ENCODE measurements at places on chromosomes 1 and 21.

GRCh38 chr1:177340601-177341067 lies 169.9 kb downstream of the BRINP2 start:
- DNase-seq: no peak

GRCh38 chr21:34857122-34857713 lies 188.4 kb downstream of the CLIC6 start:
- no peak for DNase-seq

DNA sequence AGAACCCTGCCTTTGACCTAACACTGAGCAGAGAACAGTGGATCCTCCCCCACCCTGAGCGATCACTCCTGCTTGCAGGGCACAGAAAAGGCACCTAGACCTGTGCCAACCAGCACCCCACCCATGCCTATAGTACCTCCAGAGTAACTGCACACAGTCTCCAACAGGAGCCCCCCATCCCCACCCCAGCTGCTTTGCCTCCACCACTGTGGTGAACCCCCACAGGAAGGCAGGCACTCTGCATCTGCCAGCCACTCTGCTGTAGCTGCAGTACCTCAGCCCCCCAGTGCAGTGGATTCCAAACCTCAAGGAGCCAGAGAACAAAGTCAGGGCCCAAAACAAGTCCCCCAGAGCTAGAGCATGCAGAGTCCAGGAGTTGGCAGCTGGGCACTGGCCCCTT lies 10.7 kb downstream of the SPATC1L start:
- no peak for DNase-seq

GRCh38 chr1:76240316-76240715 lies 165.8 kb downstream of the ST6GALNAC3 start:
- no peak for DNase-seq

DNA sequence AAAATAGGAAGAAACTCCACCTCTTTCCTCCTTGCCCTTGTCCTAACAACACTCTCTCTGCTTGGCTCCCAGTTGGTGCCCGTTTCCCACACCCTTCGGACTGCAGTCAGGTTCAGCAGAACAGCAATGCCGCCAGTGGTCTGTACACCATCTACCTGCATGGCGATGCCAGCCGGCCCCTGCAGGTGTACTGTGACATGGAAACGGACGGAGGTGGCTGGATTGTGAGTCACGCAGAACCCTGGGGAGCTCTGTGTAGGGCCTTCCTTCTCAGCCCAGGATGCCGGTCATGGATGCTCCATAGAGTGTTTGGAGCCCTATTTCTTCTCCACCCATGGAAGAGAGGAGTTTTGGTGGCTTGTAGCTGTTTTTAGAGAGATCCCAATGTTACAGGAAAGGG lies 60.9 kb downstream of the TNN start:
- no peak for DNase-seq

- DNase-seq: no peak
Observed at GRCh38 chr1:100178091-100178490, at the start of gene LRRC39. LRRC39 (minus strand) TSS chr1:100178256; CDS start chr1:100168516, 9,740 bp downstream.

DNA sequence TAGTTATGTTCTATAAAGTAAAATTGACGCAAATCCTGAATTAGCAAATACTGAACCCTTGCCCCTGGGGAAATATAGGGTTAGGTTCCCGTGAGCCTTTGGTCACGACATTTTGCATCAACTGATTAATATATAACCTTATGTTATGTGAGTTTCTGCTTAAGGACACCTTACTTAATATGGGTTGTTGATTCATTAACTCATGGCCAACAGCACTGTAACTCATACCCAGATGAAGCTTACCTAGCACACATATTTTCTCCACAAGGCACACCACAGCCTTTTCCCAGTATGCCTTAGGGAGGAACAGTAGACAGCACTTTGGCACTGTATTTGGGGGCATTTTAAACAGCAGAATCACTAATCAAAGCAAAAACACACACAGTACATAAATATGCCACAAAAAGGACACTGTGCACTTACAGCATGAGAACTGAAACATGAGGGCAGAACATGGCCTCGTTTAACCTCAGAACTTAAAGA lies 15.1 kb downstream of the INAVA start:
- DNase-seq: no peak

GRCh38 chr1:62237950-62238374 lies 43.3 kb downstream of the L1TD1 start:
- DNase-seq: no peak

GRCh38 chr1:145751491-145752037 lies 32.3 kb downstream of the CD160 start:
- DNase-seq: no peak

DNA sequence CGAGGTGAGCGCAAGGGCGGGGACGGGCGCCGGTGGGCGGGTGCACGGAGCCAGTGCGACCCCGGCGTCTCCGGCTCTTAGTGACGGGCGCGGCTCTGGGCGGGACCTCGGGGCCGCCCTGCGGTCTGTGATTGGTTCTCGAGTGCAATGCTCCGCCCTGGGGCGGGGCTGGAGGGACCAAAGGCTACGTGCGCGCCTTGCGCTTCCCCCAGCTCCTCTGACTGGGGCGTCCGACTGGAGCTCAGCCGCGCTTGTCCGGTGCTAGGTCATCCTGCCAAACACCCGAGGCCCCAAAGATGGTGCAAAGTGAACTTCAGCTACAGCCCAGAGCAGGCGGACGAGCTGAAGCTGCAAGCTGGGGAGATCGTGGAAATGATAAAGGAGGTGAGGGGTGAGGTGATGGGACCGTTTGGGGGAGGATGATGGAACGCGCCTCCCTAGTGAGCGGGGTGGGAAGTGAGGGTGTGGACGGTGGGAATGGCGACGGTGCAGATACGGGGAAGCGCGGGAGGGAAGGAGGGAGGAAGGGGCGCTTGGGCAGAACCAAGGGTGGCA lies 811 bp downstream of the SH3D21 start:
- DNase-seq: peak; percentile 82

DNA sequence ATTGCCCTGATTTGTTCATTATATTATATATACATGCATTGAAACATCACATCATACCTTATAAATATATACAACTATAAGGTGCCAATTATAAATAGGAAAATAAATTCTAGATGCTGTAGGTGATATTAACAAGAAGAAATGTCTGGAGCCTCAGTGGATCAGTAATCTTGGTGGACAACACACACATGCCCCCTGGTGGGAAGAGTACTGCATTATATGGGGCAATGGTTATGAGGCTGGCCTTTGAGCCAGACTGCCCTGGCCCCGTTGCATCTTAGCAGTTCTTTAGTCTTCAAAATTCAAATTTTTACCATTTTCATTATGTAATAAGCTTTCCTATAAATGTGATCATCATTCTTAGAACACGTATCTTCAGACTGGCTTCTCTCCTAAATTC lies 335.0 kb upstream of the GREM2 start:
- DNase-seq: no peak

- no peak for DNase-seq
Observed at GRCh38 chr1:48916130-48917069, 139.7 kb upstream of the BEND5 start.

- no peak for DNase-seq
Observed at GRCh38 chr1:7636795-7637526, 134.1 kb upstream of the VAMP3 start.

DNA sequence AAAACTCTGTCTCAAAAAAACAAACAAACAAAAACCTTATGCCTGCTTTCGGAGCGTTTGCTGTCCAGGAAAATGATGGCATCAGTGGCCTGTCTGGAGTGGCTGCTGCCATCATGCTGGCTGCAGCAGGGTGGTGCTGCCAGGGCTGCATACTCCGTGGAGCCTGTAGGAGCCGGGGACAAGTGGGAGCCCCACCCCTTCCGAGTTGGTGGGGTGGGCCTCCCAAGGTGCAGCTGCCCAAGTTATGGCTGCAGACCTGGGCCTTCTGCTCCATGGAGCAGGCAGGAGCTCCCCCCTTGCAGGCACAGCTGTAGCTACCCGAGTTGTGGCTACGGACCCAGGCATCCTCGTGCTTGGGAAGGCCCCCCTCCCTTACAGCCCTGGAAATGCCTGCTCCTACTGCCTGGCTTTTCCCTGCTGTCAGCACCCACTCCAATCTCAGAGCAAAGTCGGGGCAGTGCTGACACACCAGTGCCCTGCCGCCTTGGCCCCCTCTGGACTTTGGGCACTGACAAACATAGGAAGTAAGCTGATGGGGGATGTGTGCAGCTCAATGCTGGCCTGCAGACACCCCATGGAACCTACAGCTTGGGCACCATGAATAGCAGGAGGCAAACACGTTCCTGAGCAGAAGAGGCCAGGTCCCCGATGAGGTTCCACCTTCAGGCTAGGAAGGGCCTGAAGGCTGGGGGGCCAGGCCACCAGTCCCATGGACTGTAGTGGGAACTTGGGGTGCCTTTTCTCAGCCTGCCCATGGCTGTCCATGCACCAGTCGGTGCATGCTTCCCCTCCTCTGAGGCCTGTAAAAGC lies 60.4 kb downstream of the CC2D1B start:
- no peak for DNase-seq

DNA sequence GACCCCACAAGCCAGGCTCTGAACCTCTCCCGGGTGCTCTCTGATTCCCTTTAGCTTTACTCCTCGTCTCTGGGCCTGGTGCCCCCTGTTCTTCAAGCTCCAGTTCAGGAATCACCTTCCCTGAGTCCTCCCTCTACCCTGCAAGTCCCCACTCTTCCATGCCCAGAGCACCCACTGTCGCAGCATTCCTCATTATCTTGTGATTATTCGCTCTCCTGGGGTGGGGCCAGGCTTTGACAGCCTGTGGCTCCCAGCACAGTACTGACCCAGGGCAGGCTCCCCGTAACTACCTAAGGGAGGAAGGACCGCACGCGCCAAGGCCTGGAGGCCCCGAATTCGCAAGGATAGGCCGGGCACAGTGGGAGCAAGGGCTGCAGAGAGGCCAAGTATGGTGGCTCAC lies 734 bp upstream of the C1orf210 start:
- DNase-seq: no peak

- DNase-seq: no peak
Observed at GRCh38 chr1:96478228-96478627, 243.4 kb upstream of the PTBP2 start.
